Stimulated activated CD4-positive, alpha-beta T cell treated with anti-CD3 and anti-CD28 coated beads, Interleukin-15, amount 100 ng/mL, for 48 hours (primary cell): ENCODE measurements at places on chromosomes 3 and 15.

DNA sequence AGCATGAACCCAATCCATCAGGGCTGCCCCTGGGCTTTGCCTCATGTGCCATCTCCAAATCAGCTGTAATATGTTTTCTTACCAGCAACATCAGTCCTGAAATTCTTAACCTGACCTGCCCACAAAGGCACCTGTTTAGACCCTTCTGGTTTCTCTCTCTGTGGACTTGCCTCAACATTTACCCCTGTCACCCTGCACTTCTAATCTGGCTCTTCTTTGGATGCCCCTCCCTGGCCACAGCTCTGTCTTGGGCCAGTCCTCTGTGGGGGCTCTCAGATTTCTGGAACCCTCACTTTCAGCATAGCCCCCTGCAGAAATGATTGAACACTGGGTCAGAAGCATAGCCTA, 168.7 kb upstream of the STAC start:
- DNase-seq: no peak

DNA sequence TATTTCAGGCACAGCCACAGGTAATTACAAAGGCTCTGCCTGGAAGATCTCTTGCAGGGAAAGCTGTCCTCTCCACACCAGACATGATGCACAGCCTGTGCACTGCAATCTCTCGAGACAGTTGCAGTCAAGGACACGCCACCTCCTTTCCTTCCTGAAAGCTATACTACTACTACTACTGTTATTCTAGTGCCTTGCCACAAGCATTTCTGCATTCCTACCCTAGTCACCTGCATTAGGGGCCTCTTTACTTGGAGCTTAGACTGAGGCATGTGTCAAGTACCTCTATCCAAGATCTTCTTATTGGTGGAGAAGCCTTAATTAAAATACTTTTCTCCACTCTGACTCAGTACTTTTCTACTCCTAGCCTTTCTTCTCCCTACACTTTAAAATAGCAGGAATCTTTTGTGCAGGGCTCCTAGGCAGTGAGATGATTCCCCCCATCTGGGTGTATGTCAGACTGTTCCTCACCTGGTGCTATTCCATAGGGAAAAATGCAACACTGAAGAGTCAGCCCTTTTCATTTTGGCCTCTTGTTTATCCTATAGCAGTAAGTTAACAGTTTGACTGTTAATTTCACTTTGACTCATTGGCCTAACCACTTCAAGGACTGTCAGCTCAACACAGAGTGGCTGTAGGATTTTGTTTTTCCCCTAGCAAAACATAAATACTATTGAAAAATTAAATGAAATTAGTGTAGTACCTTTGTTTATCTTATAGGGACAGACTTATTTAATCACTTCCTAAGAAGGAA, 78.9 kb downstream of the ESYT3 start:
- no peak for DNase-seq

GRCh38 chr3:51024765-51025632, 350.3 kb downstream of the DOCK3 start:
- DNase-seq: peak; percentile 33

DNA sequence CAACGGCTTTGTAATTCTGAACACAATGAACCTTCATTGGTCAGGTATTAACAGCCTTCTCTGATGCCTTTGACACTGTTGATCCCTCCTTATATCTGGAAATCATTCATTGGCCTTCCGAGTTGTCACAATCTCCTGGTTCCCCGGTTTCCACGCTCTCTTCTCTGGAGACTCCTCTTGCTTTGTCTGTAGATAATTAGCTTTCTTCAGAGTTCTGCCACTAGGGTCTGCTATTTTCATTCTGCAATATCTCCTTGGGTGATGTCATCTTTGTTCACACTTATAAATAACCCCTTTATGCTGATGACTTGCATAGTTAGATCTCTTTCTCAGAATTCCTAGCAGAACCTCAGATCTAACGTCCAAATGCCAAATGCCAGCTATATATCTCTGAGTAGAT, 583.8 kb upstream of the ZNF717 start:
- DNase-seq: no peak

- no peak for DNase-seq
Measured at GRCh38 chr15:98556321-98556720, 92.0 kb upstream of the IGF1R start.

GRCh38 chr3:35322070-35322469, 317.3 kb upstream of the ARPP21 start:
- no peak for DNase-seq

GRCh38 chr15:73965094-73965757, 26.9 kb downstream of the STOML1 start:
- DNase-seq: peak; percentile 59

GRCh38 chr3:25037049-25037547, 391.0 kb upstream of the RARB start:
- DNase-seq: no peak

DNA sequence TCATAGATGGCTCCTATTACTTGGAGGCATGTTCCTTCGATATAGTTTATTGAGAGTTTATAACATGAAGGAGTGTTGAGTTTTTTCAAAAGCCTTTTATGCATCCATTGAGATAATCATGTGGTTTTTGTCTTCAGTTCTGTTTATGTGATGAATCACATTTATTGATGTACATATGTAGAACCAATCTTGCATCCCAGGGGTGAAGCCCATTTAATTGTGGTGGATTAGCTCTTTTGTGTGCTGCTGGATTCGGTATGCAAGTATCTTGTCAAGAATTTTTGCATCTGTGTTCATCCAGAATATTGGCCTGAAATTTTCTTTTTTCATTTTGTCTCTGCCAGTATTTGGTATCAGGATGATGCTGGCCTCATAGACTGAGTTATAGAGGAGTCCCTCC, 81.0 kb downstream of the NAALADL2 start:
- no peak for DNase-seq

DNA sequence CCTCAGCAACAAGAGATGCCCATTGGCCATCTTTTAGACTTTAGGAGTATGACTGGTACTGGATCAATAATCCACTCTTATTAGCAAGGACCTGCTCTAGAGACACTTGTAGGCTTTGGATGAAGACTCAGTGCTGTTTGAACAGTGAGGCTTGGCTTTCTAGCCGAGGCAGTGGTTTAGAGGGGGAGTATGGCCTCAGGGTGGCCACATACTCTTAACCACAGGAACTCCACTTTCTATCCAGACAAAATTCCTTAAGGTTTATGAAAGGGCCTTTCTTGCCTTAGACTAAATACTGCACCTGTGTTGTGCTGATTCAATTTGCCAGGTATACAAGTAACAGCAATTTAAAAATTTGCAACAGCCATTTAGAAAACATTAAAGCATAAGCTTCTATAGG, 1046.3 kb downstream of the DIPK2A start:
- DNase-seq: no peak

- DNase-seq: no peak
Measured at GRCh38 chr3:36650271-36650671, 114.1 kb downstream of the DCLK3 start.

- no peak for DNase-seq
Measured at GRCh38 chr3:73765878-73766545, 141.3 kb upstream of the PDZRN3 start.

GRCh38 chr15:78944202-78944625, 632 bp downstream of the CTSH start:
- no peak for DNase-seq

DNA sequence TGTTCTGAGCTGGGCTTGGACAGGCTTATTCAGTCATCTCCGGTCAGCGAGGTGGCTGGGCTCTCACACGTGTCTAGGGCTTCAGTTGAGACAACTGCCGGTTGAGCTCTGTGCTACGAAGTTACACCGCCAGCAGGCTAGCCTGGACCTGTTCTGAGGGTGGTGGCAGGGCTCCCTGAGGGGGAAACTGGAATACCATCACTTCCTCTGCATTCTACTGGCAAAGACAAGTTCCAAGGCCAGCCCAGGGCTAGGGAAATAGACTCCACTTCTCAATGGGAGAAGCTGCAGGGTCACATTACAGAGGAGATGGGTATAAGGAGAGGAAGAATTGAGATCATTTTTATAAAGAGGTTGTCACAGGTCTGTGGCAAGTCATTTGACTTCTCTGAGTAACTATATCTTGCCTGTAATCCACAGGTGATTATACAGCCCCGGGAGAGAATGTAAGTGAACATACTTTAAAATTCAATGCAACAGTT, 106.8 kb upstream of the IL12A start:
- no peak for DNase-seq

DNA sequence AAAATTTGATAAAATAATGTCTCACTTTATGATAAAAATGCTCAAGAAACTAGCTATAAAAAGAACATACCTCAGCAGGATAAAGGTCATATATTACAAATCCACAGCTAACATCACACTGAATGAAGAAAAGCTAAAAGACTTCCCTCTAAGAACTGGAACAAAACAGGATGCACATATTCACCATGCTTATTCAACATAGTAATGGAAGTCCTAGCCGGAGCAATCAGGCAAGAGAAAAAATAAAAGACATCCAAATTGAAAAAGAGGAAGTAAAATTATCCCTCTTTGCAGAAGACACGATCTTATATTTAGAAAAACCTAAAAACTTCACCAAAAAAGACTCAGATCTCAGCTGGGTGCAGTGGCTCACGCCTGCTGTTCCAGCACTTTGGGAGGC, 34.0 kb downstream of the SENP7 start:
- no peak for DNase-seq

DNA sequence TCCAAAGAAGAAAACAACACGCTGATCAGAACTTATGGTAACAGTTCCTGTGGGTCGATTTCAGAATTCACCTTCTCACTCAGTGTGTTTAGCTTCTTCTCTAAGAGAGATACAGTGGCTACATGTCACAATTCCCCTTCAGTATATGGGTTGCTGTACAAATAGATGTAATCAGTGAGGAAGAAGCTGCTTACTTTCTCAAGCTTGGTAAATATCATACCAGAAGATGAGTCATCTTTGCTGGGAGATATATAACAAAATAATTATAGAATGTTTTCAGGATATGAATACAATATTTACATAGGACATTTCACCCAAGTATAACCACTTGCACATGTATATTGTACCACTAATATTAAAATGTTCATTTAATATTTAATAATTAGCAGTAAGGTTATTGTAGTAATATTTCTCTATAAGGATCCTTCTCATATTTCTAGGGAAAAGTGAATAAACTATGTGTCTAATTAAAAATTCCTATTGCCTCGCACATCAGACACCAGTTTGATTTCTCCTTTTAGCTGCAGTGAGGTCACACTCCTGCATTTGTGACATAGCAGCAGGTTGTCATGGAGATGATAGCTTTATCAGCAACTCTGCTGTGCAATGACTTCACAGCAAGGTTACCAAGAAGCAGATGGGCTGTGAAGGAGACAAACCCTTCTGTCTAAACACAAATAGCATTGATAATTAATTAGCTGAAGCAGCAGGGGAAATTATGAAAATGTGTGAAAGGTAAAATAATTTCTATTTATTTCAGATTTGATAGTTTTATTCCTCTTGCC, 211.4 kb downstream of the TUSC7 start:
- no peak for DNase-seq

DNA sequence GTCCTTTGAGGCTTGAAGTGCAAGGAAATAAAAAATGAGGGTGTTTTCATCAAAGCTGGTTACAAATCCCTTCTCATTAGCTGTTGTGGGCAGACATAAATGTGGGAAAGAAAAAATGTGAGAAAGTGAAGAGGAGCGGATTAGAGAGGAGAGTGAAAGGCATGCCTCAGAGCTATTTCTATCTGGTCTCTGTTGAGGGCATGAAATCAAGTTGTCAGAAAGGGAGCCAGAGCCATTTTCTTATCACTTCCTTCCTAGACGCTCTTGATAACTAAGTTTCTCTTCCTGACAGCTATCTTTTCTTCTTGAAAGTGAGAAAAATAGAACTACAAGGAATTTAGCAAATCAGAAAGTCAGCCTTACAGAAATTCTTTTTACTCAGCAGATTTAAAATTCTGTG, 20.8 kb upstream of the CAPN3 start:
- no peak for DNase-seq

- DNase-seq: no peak
Measured at GRCh38 chr3:69915726-69916125, 83.8 kb upstream of the SAMMSON start.

DNA sequence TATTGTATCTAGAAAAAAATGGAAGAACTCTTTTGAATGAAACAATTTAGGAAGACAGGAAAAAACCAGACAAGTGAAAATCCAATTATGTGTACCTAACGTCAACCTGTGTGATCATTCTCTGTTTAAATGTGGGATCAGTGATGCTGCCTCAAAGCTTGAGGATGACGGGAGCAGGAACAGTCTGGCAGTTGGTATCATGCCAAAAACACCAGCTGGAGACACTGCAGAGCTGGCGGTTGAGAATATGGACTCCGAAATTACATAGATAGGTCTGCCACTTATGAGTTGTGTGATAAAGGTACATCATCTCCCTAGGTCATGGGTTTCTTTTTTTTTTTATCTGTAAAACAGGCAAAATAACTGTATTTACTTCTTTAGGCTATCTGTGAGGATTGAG, 480.5 kb downstream of the CNTN4 start:
- no peak for DNase-seq

- no peak for DNase-seq
Measured at GRCh38 chr3:172840913-172841312, 90.4 kb downstream of the ECT2 start.

DNA sequence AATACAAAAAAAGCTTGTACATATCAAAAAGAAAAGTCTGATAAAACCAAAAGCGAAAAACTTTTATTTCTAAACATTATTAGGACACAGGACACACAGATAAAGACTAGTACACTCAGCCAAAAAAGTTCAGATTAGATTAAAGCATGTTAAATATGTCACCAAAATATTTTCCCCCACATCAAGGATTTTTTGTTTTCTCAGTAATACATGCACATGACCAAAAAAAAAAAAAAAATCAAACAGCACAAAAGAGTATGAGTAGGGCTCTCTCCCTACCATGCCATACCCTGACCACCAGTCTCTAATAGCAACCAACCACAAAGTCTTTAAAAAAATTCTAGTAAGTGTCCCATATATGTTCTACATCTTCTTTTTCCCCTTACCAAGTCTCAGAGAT, 77.4 kb downstream of the LRRFIP2 start:
- DNase-seq: no peak

DNA sequence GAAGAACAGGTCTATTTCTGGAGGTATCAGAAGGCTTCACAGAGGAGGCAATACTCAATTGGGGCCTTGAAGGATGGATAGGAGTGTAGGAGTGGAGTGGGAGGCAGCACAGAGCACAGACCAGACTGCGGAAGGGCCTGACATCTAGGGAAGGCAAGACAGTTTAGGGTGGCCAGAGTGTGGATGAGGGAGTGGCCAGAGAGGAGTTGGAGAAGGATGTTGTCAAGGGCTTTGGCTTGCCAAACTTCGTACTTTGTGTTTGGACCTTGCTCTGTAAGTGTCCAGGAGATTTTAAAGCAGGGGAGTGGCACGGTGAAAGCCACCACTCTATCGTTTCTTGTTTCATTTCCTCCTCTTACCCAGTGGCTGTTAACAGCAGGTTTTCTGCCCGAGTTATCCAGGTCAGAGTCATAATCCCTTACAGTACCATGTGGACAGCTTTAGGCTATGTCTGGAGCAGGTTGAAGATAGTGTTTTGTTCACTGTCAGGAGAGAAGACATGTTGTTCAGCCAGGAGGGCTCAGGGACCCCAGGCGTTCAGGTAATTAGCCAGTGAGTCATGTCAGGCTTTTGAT, 12.3 kb downstream of the SMAD3 start:
- DNase-seq: no peak

- DNase-seq: no peak
Measured at GRCh38 chr3:46642971-46643370, 30.6 kb downstream of the FAM240A start.

GRCh38 chr3:192901435-192901834, 16.2 kb downstream of the MB21D2 start:
- DNase-seq: no peak
